ENCODE measurements at places on chromosomes 7 and 10.

DNA sequence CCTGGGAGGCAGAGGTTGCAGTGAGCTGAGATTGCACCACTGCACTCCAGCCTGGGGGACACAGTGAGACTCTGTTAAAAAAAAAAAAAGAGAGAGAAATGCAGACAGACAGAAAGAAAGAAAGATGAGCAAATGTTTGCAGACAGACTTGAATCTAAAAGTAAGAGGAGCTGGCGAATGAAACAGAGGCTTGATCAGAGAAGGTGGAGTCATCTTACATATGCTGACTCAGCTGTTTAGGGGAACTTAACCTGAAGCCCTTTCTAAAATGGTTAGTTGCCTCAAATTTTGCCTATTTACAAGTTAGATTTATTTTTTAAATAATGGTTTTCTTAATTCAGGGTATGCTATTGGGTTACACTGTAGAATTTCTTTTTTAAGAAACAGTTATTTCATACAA, 5.4 kb downstream of the FAM171A1 start:
- no peak for DNase-seq

DNA sequence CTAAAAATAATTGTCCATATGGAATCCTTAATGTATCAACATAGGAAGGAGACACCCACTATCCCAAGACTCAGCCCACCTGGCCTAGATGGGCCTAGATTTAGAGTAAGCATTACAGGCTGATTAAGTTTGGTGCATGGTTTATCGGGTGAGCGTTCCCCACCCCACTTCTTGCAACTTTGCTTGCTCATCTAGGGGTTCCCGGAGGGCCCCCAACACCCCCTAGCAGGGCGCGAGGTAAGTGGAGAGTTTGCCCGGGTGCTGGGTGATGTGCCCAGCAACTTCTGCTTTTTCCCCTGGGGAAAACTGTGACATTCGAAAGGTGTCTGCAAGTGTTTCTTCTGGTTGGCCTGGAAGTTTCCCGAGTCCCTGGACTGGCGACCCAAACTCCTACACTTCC, 31.7 kb downstream of the SKIDA1 start:
- no peak for DNase-seq

GRCh38 chr10:29618341-29619171, 16.2 kb downstream of the SVIL start:
- no peak for DNase-seq

- DNase-seq, result no peak
Measured at GRCh38 chr10:125284875-125285597, 124.7 kb upstream of the CTBP2 start.

DNA sequence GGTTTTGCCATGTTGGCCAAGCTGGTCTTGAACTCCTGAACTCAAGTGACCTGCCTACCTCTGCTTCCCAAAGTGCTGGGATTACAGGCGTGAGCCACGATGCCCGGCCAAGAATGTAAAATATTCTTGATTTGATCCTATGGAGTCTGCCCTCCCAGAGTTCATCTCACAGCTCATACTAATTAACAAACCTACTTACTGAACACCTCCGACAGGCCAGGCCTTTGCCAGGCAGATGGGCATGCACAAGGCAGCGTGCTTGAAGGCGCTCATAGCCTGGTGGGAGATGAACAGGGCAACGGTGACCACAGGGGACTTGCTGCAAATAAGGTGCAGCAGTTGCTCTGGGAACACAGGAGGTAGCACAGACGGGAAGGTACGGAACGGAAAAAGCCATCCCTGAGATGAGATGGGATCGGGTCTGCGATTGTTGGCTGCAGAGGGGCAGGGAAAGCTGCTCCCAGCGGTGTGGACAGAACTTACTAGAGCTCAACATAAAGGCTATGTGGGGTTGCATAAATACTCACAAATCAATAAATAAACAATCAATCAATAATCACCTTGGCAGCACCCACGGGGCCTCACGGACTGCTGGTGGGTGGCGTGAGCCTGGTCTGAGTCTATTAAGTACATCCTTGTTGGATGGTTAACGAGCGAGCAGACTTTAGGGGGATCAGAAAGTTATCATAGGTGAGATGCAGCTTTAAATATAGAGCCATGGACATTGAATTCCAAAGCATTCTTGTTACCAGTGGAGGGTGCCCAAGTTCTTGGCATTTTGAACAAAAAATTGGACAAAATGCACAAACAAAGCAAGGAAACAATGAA, 4.7 kb downstream of the ACBD7 start:
- DNase-seq, result no peak

- DNase-seq, result no peak
Measured at GRCh38 chr7:128963327-128963757, 25.6 kb downstream of the IRF5 start.

DNA sequence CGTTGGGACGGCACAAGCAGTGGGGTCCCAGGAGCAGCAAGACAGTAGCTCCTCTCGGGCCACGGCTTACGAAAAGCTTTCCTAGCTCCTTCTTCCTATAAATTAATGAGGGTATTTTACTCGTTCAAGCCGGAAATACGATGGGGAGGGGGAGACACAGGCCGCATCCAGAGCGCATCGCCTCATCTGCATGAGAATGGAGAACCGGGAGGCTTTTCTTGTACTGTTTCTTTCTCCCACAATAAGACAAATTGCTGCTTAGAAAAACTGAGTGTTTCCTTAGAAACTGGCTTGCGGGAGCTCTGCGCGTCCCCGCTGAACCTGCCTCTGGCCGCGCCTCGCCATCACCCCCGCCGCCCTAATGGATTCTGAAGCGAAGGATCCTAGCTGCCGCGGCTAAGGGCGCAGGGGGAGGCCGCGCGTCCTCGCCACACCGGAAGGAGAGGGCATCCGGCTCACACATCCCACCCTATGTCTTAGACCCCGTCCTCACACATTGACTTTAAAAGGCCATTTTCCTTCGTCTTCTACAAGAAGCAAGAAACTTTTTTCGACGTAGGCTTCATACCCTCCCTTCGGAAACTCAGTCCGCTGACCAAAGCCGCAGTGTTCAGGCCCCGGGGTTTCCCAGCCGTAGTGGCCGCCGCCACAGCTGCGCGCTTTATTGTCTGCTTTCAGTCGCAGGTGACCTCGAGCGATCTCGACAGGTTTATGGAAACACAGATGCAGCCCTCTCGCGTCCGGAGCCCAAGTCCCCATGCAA, 8.8 kb downstream of the NXPH1 start:
- no peak for DNase-seq

GRCh38 chr7:28908775-28909174, 49.4 kb downstream of the TRIL start:
- DNase-seq, result no peak

DNA sequence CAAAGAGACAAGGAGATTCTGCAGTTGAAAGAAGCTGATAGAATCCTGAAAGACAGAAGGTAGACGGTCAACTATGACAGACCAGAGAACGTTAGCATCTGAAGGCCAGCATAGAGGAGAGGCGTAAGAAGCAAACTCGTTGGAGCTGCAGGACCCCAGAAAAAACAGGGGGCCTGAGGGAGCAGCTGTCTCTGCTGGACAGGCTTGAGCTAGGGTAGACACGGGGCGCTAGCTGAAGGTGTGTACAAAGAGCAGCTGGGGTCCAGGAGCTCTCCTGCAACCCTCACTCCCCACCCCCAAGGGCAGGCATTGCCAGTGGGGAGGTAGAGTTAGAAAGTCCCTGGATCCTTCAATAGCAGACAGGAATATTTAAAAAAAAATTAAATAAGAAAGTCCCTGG, 14.6 kb upstream of the GDI2 start:
- DNase-seq, result no peak

GRCh38 chr7:133258174-133258573, 5.3 kb downstream of the EXOC4 start:
- no peak for DNase-seq

DNA sequence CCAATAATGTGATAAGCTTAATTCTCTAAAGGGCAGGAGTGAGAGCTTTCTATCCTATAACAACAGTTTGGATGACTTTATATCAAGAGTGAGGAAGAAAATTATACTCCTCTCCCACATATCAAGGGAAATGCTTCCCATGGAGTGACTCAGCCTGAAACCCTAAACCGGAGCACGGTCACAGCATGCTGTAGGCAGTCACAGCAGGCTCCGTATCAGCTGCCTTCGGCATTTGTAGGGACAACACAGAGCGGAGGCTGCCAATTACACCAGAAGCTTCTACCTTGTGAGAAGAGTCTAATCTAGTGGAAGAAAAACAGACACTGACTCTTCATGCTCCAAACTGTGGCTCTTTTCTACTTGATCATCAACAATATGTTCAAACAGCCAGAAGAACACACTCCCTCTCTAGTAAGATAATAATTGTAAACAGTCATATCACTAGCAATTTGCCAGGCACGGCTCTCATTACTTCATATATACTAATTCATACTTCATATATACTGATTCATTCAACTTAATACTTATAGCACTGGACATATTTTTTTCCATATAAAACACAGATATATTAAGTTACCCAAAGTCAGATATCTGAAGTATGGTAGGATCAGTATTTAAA, 65.9 kb downstream of the DGKB start:
- no peak for DNase-seq

- no peak for DNase-seq
Measured at GRCh38 chr10:114779803-114780576, 41.6 kb upstream of the FHIP2A start.
